ENCODE measurements at places on chromosomes 5 and 9. TPM values are rescaled to one million over a fixed set of nuclear protein-coding genes. Genes with fewer than 3 reads are reported as not detected.
A peak's percentile ranks its signal among the peaks of the same experiment; 100 is the strongest.

The CRAT gene
- total RNA-seq: 28.7 TPM

The CD14 gene
- 0.96 TPM for total RNA-seq

GRCh38 chr5:158032246-158032645 is 173.3 kb upstream of the CLINT1 start:
- DNase-seq: no peak

The RGS7BP gene
- not detected for total RNA-seq

DNA sequence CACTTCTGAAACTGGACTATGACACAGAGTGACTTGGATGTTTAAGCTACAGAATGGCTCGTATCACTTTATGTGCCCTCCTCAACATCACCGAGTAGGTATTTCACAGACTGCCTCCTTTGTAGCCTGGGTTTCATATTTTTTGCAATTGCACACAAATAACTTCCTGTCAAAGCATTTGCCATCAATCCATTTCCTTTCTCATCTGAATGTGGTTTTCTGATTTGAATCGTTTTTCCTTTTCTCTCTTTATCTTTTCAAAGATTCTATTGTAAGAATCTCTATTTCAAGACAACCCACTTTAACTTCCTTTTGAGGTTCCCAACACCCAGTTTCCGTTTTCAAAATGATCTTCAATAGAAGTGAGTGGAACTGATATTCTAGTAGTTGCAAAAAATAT is 563.8 kb upstream of the ARRDC3 start:
- DNase-seq: no peak

- no peak for DNase-seq
These were observed 1.5 kb downstream of the IGFBPL1 start for GRCh38 chr9:38422555-38423260.

GRCh38 chr5:142722896-142723295 is 37.0 kb upstream of the FGF1 start:
- DNase-seq: no peak

- no peak for DNase-seq
These were observed 181.7 kb downstream of the GAPVD1 start for GRCh38 chr9:125443367-125443766.

- no peak for DNase-seq
These were observed 1.5 kb downstream of the HAUS6 start for GRCh38 chr9:19101203-19101602.

The DDX4 gene
- total RNA-seq: not detected

The MAN2A1 gene
- 25.8 TPM for total RNA-seq

DNA sequence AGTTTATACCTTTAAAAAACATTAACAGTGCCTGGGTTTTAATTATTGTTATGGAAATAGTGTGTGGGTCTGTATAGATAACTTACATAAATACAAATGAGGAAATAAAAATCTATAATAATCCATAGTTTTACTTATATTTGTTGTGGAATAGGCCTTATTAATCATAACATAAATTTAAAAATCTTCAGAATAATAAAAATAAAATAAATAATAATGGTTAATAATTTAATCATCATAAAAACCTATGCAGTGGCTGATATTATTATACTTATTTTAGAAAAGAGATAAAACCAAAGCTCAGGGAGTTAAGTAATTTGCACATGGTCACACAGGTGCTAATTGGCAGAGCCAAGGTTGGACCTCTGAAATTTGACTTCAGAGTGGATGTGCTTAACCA is 785.3 kb upstream of the SEMA6A start:
- no peak for DNase-seq

The EQTN gene
- total RNA-seq: not detected

The IQGAP2 gene
- 0.24 TPM for total RNA-seq

DNA sequence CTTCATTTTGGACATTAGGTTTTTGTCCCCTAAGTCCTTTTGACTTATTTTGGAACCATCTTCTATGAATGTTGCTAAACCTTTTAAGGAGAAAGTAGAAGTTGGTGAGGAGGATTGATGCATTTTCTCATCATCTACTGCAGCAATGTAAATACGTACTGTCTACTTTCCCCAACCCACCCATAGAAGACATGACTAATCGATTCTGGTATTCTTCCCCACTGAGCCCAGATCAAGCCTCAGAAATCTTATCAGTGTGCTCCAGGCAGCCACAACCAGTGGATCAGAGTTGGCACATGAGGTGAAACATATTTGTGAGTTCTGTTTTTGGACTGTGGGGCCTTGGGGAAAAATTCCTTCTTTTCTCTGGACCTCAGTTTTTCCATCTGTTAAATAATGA is 57.7 kb downstream of the FGF18 start:
- no peak for DNase-seq

- peak; percentile 93 for DNase-seq
These were observed 263.5 kb downstream of the ARHGAP26 start for GRCh38 chr5:143033535-143034250.

DNA sequence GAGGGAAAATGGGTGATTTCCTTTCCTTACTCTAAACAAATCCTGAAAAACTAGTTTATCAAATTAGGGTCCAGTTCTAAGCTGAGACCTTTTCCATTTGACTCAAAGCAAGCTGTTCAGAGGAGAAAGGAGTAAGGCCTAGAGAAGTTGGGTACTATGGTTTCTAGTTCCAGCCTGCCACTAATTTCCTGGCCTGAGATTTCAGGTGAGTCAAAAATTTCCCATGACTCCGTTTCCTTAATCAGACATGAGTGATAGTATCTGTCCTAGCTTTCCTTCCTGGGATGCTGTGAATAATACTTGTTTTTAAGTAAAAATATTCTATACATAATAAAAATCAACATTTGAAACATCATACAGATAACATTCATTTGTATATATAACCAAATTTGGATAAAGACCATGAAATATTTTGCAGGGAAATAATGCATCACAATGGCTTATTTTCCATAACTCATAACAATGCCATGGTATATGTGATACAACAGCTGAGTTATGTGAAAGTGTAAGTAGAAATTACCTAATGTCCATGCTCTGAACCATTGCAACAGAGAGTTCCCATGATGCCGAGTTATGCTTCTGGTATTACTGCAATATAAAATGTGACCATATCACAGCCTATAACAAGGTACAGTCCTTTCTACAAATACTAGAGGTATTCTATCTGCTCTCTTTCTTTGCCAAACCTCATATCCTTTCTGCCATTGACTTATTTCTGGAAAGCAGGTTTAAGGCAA is 142.7 kb downstream of the MLLT3 start:
- no peak for DNase-seq

DNA sequence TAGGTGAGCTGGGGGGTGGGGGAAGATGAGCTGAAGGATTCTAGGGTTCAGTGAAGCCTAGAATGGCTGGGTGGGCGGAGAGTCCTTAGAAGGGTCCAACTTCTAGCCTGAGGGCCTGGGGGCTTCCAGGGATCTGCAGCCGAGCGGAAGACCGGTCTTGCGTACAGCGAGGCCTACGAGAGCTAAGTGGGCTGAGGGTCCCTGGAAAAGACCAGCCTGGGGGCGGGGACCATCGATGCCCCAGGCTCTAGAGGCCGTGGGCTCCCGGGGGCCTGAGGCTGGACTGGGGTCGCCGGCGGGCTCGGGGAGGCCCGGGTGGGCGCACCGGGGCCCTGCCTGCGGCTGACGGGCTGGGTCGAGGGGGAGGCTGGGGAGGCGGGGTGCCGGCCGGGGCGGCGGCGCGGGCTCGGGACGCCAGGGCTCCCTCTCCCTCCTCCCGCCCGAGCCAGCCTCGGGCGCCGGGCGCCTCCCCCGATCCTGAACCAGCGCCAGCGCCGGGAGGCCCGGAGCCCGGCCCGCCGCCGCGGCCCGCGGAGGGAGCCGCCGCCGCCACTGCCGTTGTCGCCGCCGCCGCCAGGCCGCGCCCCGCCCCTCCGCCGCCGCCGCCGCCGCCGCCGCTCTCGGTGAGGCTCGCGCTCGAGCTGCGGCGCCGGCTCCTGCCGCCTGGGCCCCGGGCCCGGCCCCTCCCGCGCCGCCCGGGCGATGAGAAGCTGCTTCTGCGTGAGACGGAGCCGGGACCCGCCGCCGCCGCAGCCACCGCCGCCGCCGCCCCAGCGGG is at the start of gene MVB12B:
Gene MVB12B, plus strand, starts transcription at position 602 of the 778 bp plus-strand sequence. Its CDS starts 101 bp downstream, at position 703.
- peak; percentile 20 for DNase-seq

DNA sequence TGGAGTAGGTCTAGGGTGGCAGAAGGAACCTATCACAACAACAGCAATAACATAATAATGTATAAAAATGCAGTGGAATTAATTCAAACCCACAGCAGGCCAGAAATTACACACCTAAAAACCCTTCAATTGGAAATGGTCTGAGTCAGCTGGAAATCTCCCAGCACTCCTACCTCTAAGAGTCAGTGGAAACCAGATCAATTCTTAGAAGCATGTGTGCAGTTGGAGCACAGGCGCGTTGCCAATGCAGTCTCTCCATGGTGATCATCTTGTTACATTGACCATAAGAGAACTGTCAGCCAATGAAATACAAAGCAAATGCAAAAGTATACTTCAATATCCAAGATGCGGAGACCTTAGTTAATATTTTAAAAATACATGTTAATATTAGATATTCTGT is 15.1 kb upstream of the CSNK1G3 start:
- peak; percentile 3 for DNase-seq

GRCh38 chr5:33330426-33330825 is 110.3 kb upstream of the TARS1 start:
- DNase-seq: no peak

DNA sequence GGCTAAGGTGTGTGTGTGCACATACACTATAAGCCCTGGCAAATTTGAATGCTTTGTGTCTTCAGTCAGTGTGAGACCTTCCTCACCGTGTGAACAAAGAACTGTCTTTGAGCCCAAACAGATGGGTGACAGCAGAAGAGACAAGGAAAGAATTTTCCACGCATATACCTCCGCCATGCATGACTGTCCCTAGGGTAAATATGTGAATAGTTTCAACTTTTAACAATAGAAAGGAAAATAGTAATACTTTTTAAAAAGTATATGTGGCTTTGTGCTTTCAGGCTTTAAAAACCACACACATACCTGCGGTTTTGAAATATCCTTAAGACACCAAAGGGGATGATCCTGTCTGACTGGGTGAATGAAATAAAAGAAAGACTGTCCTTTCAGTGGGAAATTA is 438.6 kb upstream of the MPDZ start:
- peak; percentile 64 for DNase-seq

- no peak for DNase-seq
These were observed 143.7 kb downstream of the ACER2 start for GRCh38 chr9:19552282-19553105.

The PJA2 gene
- total RNA-seq: 50.0 TPM

The LCN2 gene
- not detected for total RNA-seq

DNA sequence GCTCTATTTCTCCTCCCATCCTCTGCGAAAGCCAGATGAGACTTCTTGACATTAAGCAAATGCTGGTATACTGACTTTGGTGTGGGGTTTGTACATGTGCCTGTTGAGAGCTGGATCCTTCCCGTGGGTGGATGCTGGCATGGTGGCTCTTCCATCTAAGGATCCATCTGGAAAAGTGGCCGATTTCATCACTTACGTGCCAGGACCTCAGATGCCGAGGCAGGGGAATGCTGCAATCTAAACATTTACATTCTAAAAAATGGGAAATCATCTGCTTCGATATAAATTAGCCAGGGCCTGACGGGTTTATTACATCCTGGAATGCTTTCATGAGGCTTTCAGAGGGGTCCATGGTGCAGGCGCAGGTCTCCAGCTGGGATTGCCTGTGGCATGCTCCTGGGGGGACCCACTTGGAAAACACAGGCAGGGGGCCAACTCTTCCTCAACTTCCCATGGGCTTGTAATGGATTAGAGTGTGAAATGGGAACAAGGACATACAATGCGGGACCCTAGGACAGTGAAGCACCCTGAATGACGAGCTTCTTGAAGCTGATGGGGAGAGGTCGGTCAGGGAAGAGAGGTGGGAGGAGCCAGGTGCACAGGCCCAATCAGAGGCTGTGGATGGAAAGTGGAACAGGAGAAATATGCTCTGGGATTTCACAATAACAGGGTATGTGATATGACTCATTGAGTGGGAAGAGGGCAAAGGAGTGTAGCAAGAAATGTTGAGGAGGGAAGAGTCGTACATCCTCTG is 105.5 kb upstream of the PITX1 start:
- peak; percentile 84 for DNase-seq

GRCh38 chr9:126058591-126058990 is 268.0 kb upstream of the MVB12B start:
- DNase-seq: no peak

The SPATA6L gene
- total RNA-seq: 0.12 TPM

GRCh38 chr9:33867747-33868439 is 50.9 kb downstream of the UBE2R2 start:
- peak; percentile 4 for DNase-seq

The FOXD4L6 gene
- not detected for total RNA-seq

DNA sequence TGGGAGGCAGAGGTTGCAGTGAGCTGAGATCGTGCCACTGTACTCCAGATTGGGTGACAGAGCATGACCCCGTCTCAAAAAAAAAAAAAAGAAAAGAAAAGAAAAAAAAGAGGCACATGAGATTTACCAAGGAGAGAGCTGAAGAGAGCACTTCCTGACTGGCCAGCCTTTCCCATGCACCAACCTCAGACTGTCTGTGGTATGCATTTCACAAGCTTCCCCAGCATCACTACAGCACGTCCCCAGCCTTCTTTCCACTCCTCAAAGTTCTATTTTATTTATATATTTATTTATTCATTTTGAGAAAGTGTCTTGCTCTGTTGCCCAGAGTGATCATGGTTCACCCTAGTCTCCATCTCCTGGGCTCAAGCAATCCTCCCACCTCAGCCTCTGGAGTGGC is 13.6 kb upstream of the FUBP3 start:
- no peak for DNase-seq

The PCDHA2 gene
- not detected for total RNA-seq
